ENCODE measurements at places on chromosomes 13 and 19.
A peak's percentile ranks its signal among the peaks of the same experiment; 100 is the strongest.

DNA sequence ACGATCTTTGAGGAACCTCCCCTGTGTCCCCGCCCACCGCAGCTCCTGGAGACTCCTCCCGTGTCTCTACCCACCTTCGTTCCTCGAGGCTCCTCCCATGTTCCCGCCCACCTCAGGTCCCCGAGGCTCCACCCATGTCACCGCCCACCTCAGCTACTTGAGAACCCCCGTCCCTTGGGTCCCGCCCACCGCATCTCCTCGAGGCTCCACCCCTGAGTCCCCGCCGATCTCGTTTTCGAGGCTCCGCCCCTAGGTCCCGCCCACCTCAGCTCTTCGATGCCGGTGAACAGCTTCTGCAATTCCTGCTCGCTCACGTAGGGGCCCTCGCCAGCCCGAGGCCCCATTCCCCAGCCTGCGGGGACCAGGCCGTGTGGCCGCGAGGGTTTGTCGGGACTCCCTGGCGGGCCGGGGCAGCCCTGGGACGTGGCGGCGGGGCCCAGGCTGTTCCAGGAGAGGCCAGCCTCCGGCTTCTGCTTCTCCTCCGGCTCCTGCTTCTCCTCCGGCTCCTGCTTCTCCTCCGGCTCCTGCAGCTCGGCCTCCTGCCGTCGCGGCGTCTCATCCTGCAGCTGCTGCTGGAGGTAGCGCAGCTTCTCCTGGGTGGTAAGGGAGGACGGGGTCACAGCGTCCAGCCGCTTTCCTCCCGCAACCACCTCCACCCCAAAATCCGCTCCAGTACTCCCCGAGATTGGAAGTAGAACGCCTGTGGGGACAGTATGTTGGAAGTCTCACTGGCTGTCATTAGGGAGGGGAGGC, 16.7 kb downstream of the TSKS start:
- DNase-seq: peak; percentile 52

GRCh38 chr19:44883922-44884321, 7.1 kb upstream of the TOMM40 start:
- DNase-seq: no peak

- no peak for DNase-seq
Observed at GRCh38 chr13:75963302-75963701, 327.2 kb downstream of the LMO7 start.

DNA sequence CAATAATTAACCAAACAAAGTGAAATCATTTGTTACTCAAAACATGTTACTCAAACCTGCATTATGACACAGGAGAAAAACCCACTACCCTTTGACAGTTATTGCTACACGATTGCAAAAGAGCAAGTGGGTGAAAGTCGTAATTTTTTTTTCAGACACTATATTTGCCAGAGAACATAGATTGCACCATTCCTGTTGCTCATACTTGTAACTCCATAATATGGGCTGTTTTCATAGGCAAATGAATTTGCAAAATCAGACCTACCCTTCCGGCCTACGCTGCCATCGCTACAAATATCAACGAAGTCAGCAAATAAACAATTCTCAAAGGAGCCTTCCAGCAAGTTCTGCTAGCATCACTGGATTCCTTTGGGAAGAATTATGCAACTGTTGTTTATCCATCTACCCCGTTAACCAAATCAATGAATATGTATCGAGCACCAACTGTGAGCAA, 396.5 kb downstream of the IRS2 start:
- DNase-seq: no peak

GRCh38 chr13:21657538-21657937, 13.3 kb upstream of the FGF9 start:
- no peak for DNase-seq

GRCh38 chr13:95221971-95222732, 79.1 kb downstream of the ABCC4 start:
- DNase-seq: no peak

- DNase-seq: no peak
Observed at GRCh38 chr13:112112534-112113276, 45.8 kb downstream of the SOX1 start.

DNA sequence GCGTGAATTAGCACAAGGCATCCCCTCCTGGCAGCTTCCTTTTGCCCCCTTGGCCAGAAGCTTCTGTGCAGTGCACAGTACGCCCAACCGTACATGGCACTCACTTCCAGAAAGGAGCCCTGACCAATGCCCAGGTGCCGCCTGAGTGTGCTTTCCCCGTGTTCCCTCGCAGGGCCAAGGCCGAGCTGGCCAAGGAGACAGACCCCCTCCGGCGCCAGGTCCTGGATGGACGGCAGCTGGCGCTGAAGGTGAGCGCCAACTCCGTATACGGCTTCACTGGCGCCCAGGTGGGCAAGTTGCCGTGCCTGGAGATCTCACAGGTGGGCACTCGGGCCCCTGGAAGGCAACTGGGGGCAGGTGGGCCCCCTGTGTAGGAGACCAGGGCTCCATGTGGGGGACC, 9.4 kb upstream of the SPIB start:
- DNase-seq: no peak

- no peak for DNase-seq
Observed at GRCh38 chr13:39866722-39867121, 211.3 kb downstream of the COG6 start.

- peak; percentile 70 for DNase-seq
Observed at GRCh38 chr19:38877781-38878574, at the start of gene RINL. Gene RINL, minus strand, starts transcription at chr19:38878275. Its CDS starts 1,533 bp downstream, at chr19:38876742.

GRCh38 chr13:51999510-51999911, 11.7 kb downstream of the ATP7B start:
- DNase-seq: no peak

DNA sequence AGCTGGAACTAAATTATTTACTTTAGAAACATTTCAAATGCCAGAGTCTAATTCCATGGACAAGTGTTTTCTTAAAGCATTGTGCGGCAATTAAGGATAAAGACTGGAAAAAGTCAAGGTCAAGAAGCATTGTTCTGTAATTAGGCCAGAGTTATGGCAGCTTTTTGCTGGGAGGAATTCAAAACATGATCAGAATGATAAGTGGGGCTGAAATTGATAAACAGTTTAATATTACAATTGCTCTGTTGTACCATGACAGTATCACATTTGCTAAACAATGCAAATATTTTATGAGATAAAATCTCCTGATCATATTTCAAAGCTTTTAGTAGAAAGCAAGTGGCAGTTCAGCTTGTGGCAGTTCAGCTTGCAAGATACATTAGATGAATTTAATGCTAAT, 513.7 kb downstream of the GPC6 start:
- DNase-seq: no peak

- DNase-seq: no peak
Observed at GRCh38 chr19:15721268-15721667, 6.6 kb upstream of the OR10H2 start.

GRCh38 chr13:52022356-52022755, 2.1 kb upstream of the UTP14C start:
- no peak for DNase-seq

DNA sequence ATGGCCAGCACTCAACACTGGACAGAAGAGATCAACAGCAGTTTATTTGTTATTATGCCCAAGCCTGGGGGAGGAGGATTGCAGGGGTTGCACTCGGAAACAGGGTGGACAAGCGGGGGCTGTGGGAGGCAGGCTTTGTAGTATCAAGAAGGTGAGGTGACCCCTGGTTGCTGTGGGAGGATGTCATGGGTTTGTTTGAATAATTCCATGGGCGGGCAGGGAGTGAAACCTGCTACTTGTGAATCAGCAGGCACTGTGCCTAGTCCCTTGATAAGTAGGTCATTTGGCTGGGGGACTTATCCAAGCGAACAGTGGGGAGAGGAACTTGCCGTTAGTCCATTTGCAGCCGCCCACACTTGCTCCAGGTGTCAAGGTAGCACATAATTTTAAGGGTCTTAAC, 84.4 kb upstream of the KCTD15 start:
- DNase-seq: no peak

DNA sequence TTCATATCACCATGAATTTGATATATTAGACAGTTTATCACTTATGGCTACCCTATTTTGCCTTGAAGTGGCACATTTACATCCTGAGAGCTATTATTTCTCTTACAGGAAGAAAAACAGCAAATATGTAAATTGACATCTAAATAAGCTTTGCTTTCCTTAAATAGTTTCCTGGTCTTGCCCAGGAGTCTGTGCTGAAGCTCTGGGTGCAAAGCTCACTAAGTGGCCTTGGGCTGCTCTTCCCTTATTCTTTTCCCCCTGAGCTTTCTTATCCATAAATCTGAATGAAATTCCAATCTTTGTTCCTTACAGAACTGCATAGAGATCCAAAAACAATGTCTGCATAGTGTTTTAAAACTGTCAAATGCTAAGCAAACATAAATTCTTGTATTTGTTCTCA, 56.3 kb downstream of the TNFSF13B start:
- DNase-seq: no peak

GRCh38 chr13:103996733-103997132, 930.5 kb upstream of the SLC10A2 start:
- DNase-seq: no peak

DNA sequence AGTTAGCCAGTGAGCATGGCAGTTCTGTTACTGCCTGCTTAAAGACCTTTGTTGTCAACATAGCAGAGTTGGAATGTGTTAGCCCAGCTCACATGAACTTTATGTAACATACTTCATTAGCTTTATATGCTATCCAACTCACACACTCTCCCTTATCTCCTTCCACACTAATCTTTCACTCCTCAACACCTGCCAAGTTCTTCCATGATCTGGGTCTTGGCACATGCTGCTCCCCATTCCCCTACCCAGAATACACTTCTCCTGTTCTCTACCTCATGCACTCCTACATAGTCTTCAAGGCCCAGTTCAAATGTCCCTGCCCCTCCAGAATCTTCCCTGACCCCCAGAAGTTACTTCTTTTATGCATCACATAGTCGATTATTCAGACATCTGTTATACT, 179.3 kb downstream of the KATNAL1 start:
- DNase-seq: no peak

- DNase-seq: no peak
Observed at GRCh38 chr13:27977476-27978300, 8.6 kb upstream of the CDX2 start.

DNA sequence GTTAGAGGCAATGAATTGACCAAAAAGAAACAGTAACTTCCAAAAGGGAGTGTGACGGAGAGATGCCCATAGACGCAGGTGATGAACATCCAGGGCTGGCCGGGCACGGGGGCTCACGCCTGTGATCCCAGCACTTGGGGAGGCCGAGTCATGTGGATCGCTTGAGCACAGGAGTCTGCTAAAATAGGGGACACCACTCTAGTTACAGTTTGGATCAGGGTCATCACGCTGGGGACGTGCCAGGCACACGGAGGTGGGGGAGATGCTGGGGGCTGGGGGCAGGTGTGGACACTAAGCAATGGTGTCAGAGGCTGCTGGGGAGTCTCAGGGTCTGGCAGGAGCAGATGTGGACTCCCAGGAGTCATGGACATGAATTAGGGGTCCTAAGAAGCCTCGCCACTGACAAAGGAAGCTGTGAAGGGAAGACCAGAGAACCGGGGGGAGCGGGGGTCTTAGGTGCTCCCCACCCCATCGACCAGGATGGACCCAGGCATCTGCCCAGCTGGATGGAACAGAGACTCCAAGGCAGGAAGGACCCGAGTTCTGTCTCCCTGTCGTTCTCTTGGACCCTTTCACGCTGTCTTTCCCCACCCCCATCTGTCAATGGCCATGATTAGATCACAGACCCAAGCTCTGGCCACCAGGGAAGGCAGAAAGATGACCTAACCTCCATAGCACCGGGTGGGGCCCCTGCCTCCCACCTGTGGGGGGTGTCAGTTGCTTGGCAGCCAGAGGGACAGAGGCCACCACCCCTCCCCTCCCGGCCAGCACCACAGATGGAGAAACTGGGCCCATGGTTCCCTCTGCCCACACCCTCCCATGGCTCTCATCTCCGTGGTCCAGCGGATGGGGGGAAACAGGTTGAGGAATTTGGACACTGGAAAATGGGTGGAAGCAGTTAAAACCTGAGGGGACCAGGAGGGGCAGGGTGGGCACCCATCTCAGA, 19.6 kb downstream of the CCDC8 start:
- no peak for DNase-seq

DNA sequence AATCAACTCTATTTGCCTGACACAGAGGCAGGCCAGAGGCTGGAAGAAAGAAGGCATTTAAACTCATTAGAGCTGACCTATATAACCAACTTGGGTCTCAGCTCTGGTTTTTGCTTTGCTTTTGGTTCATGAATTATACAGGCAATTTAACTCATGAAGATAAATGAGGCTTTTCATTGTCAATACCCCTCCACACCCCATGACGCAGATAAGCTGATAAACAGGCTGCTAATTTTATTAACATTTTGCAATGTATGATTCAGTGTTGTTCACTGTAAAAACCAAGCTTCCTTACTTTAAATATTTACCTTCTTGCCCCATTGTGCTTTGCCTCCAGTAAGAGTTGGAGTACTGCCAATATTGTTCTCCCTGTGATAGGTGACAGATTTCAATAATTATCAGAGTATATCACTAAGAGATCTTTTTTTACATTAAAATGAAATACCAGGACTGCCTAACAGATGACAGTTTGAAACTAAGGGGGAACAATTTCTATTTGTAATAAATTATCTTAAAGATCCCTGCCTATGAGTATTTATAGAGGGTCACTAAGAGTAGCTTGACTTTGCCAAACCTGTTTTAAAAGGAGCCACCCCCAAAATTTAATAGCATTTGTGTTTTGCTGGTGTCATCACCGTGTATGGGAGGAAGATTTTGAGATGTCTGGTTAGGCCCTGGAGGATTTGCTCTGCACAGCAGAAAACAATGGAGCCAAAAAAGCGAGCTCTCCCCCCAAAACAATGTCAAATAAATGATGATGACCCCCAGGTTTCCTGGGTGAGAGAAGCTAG, 472.7 kb upstream of the NBEA start:
- DNase-seq: no peak

DNA sequence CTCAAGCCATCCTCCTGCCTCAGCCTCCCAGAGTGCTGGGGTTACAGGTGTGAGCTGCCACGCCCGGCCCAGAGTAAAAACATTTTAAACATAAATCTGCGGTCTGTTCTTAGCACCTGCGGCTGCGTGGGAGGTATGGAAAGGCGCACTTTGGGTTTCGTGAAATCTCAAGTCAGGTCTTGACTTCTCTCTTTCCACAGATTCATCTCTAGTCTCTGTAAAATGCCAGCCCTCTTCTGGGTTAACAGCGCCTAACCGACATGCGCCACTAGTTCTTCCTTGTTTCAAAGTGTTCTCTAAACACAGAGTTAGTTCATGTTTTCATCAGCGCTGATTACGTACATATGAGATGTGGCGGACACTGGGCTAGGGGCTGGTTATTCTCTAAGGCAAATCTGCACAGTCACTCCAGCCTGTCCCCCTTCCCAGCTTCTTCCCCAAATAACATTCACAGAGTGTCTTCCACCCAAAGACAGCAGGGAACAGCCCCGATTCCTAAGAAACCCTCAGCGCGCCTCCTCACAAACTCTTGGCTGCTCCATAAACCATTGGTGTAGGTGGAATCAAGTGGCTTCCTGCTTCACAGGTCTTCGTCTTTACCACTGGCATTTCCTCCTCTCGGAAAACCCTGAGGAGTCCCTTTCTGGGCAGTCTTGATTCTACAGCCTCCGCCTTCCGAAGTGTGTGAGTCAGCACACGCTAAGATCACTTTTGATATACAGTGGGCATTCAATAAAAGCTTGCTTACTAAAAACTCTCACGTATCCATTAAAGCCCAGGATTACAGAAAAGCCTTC, 1.4 kb downstream of the PARP4 start:
- DNase-seq: peak; percentile 65

- DNase-seq: peak; percentile 44
Observed at GRCh38 chr19:38596057-38596981, 21.4 kb downstream of the MAP4K1 start.

All from stimulated activated CD4-positive, alpha-beta T cell treated with anti-CD3 and anti-CD28 coated beads, Interleukin-4, amount 100 ng/mL, for 1 hour (primary cell).